Stimulated activated CD4-positive, alpha-beta T cell treated with anti-CD3 and anti-CD28 coated beads, TNF-alpha, amount 100 ng/mL, for 24 hours (primary cell): ENCODE measurements at places on chromosomes 12 and 14.

GRCh38 chr12:108237272-108237671 lies 101.8 kb downstream of the CMKLR1 start:
- DNase-seq: no peak

- DNase-seq: no peak
Measured at GRCh38 chr14:90274808-90275457, 18.6 kb downstream of the PSMC1 start.

DNA sequence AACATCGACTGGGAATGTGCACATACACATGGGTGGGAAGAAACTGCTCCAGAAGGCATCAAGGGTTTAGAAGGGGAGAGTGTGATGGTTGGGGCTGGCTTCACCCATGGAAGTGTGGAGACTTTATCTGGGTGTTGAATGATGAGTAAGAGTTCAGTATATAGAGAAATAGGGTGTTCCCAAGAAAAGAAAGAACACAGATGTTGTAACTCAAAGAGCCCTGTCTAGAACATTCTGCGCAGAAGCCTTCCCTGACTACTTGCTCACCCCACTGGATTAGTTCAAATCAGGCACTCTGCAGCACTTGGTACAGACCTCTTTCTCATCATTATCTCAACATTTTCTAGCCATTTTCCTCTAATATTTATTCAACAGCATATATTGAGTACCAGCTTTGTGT lies 491.7 kb downstream of the SNAPC1 start:
- no peak for DNase-seq

DNA sequence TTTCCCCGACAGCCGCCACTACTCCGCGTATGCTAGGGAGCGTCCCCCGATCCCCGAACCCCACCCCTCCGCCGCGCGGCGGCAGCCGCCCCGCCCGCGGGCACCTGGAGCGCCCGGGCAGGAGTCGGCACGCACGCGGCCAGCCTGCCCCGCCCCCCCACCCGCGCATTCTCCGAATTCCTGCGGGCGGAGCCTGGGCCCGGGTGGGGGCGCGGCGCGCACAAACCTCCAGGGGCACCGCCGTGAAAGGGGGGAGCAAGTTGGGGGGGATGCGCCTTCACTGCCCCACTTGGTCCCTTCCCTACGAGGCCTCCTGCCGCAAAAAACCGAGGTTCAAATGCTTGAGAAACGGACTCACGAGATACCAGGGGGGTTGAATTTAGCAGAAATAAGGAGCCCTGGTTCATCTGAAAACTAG lies 1.7 kb downstream of the AJUBA start:
- DNase-seq: peak; percentile 32

DNA sequence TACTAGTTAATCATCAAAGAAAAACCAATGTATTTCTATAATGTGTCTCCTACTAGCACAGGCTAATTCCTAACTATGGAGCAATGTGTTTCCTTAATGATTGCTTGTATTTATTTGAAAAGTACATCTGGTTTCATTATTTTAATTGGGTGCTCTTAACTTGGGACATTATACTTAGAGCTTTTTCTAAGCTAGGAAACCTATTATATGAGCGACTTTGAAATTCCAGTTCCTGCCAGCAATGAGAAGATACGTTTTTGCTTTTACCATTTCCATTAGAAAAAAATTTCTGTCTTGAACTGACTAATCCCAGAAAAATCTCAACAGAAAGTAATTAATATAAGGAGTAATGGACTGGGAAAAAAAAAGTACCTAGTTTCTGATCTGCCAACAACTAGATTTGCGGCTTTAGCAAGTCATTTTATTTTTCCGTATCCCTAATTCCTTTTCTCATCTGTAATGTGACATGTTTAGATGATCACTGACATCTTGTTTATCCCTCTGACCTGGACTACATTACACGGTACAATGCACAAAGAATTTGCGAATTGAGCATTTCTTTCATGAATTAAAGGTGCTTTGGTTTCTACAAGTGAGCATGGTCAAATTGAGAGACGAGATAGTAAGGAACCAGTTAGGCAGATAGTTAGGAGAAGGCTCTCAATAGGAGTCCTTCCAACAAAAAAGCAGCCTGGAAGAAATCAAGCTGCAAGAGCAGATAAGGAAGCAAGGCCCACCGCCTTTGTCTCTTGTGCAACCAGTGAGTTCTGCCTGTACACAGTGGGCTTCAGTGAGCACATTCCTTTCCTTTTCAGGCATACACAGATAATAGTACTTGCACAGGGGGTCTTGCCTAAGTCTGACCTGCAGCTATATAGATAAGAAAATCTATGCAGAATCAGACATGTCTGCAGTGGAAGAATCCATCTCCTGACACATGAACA lies 1765.0 kb upstream of the FLRT2 start:
- no peak for DNase-seq

DNA sequence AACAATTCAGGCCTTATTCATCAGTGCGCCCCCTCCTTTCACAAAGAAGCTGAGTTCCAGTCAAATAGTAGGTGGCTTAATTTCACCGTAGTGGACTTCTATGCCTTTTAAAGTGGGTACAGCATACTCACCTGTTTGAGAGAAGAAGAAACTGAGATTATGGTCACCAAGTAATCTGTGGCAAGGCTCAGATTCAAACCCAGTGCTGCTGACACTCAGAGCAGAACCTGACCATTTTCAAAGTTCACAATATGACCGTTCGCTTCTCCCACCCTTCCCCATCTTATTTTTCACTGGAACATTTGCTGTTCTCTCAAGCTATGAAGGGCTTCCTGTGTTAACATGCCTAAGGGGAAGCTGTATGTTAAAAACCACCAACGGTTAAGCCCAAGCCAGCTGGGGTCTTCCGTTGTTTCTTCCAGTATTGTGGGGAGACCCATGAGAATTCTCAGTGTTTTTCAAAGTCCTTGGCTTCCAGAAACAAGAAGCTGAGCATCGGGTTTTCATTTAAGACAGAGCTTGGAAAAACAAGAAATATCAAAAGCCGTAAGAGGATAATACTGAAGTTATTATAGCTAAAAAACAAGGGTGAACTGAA lies 6.1 kb upstream of the PSMA6 start:
- DNase-seq: no peak
